Activated T-helper 1 cell treated with anti-CD3 and anti-CD28 coated beads, Interleukin-2, amount 50 U/mL, for 16 hours (primary cell): ENCODE measurements at places on chromosomes 7 and 10.

DNA sequence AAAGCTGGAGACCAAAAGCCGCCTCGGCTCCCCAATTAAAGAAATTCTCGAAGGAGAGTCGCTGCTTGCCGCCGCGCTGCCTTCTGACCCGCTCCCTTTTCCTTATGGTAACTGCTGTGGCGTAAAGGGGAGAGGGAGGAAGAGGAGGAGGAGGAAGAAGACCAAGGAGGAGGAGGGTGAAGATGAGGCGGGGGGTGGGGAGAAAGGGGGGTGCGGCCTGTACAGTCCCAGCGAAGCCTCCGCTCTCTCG is 388 bp downstream of the CNOT4 start:
- DNase-seq = peak; percentile 2

GRCh38 chr7:99083068-99083651 is 60.7 kb downstream of the SMURF1 start:
- no peak for DNase-seq

DNA sequence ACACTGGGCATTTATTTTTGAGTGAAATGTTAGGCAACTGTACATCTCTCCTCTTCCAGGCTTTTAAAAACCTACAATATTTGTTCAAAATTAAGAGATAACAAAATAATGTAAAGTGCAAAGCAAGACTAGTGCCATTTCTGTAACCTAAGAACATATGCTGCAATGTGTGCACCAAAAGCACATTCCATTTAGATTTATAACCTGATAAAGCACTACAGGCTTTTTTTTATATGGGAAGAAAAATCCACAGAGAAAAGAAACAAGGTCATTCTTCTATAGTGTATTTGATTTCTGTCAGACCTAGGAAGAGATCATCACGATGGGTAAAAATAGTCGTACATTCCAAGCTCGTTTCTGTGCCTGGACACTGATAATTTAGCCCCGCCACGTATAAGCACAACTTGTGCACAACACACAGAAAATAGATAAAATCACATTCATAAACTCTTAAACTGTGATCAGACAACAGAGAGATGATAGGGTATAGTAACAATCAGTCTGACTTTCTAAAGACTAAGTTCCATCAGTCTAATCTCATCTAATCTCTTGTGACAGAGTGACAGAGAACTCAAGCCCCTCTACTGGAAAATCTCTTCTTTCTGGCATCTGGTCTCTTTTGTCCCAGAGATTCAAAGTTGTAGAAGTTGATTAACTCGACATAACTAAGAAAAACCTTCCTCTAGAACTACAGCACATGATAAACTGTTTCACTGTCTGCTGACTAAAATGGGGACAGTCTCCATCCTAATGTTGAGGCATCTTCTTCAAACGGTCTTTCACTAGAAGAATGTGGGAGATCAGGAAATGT is 6.7 kb downstream of the LAMB1 start:
- DNase-seq = no peak

- peak; percentile 85 for DNase-seq
Measured at GRCh38 chr7:100158229-100159098, at the start of gene TRAPPC14. Gene TRAPPC14 (minus strand): TSS chr7:100158723. CDS start chr7:100158499, 224 bp downstream.

DNA sequence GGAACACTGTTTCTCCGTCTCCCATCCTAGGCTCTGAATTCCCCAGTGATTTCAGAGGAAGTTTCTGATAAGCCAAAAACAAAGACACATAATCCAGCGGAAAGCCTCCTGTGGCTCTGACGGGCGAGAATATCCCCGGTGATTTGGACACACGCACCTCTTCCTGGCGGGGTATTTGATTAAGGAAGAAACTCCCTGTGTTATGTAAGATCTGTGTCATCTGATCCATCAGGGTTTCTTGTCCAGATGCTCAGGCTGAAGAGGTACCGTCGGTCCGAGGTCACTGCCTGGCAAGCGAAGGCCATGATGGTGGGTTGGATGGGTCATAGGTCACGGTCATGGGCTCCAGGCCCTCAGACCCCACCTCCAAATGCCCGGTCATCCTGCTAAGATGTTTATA is 39.6 kb upstream of the DNAJB6 start:
- no peak for DNase-seq

DNA sequence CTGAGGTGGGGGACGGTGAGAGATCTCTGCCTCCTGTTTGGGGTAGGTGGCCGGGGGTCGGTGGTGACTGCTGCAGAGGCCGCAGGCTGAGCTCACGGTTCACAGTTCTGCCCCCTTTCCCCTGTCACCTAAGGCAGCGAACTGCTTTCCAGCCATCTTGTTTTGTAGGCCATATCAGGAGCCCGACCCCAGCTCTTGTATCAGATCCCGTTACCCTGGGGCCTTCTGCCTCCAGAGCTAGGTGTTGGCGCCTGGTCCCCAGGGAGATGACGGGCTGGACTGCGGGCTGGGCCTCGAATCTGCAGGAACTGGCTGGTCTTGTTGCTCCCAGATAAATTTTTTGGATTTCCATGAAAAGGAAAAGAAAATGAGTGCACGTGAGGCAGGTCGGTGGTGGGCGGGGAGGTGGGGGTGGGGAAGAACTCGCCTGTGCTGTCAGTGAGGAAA is 183.0 kb downstream of the DNAJB6 start:
- DNase-seq = no peak

DNA sequence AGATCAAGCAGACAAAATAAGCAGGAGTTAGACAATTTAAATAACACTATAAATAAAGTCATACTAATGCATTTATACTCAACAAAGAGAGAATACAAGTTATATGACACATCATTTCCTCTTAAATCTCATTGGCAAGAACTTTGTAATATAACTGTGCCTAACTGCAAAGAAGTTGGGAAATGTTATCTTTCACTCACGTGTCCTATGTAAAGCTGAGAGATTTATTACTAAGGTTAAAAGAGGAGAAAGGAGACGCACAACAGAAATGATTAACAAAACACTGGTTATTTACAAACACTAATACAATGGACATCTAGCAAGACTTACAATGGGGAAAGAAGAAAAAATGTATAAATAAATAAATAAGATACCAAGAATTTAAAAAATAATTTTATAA is 12.7 kb upstream of the TMEM273 start:
- DNase-seq = no peak

GRCh38 chr10:43262902-43263466 is 3.9 kb downstream of the RASGEF1A start:
- DNase-seq = no peak

GRCh38 chr10:125692601-125693523 is 9.9 kb upstream of the TEX36 start:
- no peak for DNase-seq

DNA sequence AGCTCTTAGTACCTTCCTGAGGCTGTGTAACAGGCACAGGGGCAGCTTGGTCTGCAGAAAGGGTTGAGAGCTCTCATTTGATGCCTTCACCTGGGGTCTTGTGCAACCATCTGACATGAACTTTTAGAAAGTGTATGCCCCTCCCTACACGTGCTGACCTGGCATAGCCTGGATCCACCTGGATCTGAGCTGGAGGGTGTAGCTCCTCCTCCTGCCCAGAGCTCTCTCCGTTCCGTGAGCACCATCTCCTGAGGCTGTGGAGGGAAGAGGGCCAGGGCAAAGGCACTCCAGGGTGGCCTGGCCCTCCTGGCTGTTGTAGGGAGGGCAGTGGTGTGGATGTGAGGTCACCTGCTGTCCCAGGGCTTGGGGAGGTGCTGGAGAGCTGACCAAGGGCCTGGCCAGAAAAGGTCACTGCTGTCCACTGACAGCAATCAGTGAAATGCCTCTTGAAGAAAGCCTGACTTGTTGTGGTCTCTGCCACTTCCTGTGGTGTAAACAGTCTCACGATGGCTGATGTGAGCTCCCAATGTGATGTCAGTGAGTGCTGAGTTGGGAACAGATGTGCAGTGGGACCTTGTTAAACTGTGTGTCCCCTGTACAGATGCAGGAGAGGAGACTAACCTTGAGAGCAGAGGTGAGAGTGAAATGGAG is 23.0 kb downstream of the AMZ1 start:
- no peak for DNase-seq

GRCh38 chr7:80333040-80333439 is 178.8 kb downstream of the GNAT3 start:
- DNase-seq = no peak
